Mesendoderm (in vitro differentiated cells): ENCODE measurements at places on chromosomes 7 and 10.
A peak's percentile ranks its signal among the peaks of the same experiment; 100 is the strongest.

DNA sequence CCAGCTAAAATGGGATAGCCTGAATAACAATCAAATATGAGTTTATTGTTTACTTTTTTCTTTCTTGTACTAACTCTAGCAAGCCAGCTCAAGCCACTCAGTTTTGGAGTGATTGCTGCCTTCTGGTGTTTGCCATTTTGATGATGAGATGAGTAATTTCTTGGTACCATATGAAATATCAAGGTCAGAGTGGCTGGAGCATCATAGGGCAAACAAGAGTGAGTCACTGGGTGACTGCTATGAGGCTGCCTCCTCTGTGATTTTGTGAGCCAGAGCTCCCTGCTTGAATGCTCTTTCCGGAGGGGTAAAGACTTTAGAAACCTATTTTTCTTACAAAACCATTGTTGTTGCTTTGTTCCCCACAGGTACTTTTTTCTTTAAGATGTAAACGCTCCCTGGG lies 295.6 kb downstream of the PRKG1 start:
- DNase-seq: no peak

GRCh38 chr7:2045559-2046405 lies 187.0 kb downstream of the MAD1L1 start:
- DNase-seq: no peak

GRCh38 chr7:44066111-44066460 lies 719 bp upstream of the PGAM2 start:
- DNase-seq: no peak

- DNase-seq: no peak
Measured at GRCh38 chr10:129288999-129289584, 177.9 kb upstream of the MGMT start.

DNA sequence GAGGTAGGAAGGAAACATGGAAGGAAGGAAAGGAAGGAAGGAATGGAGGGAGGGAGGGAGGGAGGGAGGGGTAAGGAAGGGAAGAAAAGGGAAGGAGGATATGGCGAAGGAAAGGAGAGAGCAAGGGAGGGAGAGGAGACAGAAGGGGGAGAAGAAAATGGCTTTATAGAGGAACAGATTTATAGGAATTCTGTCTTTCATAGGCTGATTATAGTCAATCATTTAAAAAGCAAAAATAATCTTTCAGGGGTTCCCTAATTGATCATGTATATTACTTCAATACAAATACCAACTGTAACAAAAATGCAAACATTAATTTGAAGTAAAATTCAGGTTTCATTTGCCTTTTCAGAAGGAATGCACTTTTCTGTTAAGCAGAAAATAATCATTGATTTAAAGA lies 519.1 kb downstream of the MDFIC start:
- no peak for DNase-seq

DNA sequence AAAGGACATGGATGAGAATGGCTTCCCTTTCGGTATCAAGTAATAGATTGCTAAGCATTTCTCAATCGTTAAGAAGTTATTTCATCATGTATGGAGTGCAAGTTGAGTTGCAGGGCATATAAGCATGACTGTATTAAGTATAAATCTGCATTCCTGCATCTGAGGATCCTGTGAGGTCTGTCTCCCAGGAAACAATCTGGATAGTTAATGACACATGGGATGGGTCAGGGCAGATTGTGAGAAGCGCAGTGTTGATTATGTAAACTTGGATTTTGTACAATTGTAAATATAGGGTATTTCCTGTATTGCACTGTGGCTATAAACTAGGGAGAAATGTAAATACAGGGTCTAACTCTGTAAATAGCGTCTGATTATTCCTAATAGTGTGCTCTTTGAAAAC lies 102.6 kb downstream of the PLXDC2 start:
- no peak for DNase-seq

GRCh38 chr7:100426516-100426915 lies 2.0 kb downstream of the ZCWPW1 start:
- DNase-seq: no peak

- DNase-seq: no peak
Measured at GRCh38 chr10:104435822-104436221, 82.2 kb downstream of the CFAP58 start.

GRCh38 chr7:112748381-112748780 lies 41.8 kb downstream of the TMEM168 start:
- DNase-seq: no peak

- no peak for DNase-seq
Measured at GRCh38 chr7:33109758-33110238, 594 bp upstream of the RP9 start.

GRCh38 chr7:50653981-50654425 lies 88.8 kb upstream of the DDC start:
- no peak for DNase-seq

DNA sequence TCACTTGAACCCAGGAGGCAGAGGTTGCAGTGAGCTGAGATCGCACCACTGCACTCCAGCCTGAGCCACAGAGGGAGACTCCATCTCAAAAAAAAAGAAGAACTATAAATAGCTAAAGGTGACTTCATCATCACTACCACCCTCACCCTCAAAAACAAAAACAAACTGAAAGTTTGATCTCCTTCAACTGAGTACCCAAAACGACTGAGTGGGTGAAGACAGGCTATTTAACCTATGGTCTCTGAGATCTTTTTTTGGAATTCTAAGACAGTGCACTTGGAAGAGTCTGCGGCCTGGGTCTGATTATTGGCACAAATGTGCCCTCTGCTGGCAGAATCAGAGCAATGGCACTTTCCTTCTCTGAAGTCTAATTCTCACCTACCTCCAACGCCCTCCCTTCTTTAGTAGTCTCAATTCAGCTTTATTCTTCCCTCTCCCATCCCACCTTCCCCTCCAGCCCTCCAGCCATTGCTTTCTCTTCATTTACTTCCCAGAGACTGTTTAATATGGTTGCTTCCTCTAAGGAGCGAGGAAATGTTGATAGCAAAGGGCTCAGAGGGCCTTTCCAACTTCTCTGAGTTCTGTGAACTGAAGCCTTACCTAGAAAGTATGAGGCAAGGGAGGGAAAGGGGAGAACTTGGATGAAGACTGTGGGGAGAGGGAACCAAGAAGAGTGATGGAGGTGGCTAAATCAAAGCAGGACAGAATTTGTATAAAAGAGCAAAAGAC lies 2.9 kb upstream of the MYOZ1 start:
- peak; percentile 77 for DNase-seq

- no peak for DNase-seq
Measured at GRCh38 chr10:43360086-43360485, 11.3 kb upstream of the FXYD4 start.

DNA sequence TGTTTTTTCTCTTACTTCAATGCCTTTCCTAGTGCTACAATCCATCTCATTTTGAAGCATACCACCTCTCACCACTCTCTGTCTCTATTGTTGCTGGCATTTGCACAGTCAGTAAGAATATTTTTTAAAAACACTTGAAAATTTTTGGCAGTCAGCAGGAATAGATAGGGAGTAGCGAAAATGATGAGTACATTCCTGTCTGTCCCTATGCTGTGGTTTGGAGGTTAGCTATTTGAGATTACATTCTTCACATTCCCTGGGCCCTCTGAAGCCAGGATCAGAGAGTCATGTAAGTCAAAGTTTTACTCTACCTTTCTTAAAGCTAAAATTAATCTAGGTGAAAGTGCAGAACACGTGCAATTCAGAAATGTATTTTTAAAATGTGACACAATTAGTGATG lies 53.0 kb upstream of the MAGI2 start:
- DNase-seq: peak; percentile 92

DNA sequence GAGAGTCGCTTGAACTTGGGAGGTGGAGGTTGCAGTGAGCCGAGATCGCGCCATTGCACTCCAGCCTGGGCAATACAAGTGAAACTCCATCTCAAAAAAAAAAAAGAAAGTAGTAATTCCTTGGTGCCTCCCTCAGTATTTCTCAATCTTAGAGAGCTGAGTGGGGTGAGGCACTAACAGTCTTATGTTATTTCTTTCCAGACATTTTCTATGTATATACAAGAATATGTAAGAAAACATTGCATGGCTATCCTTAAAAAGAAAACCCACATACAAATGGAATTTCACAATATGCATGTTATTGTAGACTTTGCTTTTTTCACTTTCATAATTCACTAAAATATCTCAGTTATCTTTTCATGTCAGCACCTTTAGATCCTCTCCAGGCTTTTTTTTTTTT lies 13.6 kb upstream of the SLF2 start:
- no peak for DNase-seq
